ENCODE measurements at places on chromosomes 2 and 18. TPM values are rescaled to one million over a fixed set of nuclear protein-coding genes. Genes with fewer than 3 reads are reported as not detected.

GRCh38 chr2:217951091-217951490 is 51.7 kb downstream of the TNS1 start:
- no peak for DNase-seq

The ZRANB3 gene
- total RNA-seq = 8.0 TPM

The C2orf15 gene
- 0.60 TPM for total RNA-seq

The UGT1A10 gene
- not detected for total RNA-seq

- DNase-seq = no peak
Observed at GRCh38 chr2:238023608-238024007, 37.2 kb upstream of the SCLY start.

Measured in foreskin keratinocyte (primary cell).